ENCODE measurements at places on chromosomes 1 and 21.

GRCh38 chr1:10519016-10519417 is 44.3 kb downstream of the PEX14 start:
- no peak for DNase-seq

DNA sequence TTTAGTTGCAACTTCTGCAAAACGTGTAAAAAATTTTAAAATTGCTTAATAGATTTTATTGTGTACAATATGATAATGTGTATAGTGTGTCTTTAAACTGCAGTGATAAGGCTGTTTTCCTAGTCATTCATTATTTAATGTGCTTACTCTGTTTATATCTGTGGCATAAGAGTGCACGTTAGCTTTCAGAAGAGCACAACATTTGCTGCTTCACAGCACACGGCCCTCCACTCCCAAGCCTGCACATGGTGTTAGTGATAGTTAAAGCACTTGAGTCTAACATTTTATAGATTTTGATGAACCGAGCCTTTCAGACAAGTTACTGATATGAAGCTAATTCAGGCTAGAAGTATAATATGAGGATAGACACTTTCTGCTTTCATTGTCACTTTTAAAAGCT is 120.6 kb downstream of the ADGRL2 start:
- no peak for DNase-seq

GRCh38 chr1:62946511-62946910 is 162.6 kb downstream of the ATG4C start:
- no peak for DNase-seq

GRCh38 chr1:36175137-36176095 is 19.5 kb downstream of the MAP7D1 start:
- no peak for DNase-seq

GRCh38 chr1:30995990-30996612 is 69.4 kb downstream of the PUM1 start:
- DNase-seq, result no peak

DNA sequence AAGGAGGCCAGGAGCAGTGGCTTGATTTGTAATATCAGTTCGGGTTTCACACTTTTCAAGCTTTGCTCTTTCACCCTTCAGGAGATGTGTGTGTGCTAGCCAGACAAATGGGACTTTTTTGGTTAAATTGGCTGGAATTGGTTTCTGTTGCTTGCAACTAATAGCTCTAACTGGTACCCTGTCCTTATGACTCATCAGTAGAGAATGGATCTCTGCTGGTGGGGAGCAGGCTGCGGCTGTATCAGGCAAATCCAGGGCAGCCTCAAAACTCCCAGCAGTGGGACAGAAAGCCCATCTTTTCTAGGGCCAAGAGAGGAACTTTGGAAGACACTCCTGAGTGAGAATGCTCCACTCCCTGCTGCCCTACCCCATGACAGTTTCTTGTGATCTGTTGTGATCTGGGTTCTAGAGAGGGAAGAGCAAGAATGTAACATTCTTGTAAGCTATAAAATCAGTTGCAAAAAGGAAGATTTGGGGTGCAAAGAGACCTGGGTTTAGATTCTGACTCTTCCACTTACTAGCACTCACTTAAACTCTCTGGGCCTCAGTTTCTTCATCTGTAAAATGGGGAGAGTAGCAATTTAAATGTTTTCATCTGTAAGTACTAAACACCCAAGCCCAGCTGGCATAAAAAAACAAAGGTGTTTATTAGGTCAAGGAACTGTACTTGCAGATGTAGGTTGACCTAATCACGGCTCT is 257.0 kb upstream of the TMEM51 start:
- no peak for DNase-seq

DNA sequence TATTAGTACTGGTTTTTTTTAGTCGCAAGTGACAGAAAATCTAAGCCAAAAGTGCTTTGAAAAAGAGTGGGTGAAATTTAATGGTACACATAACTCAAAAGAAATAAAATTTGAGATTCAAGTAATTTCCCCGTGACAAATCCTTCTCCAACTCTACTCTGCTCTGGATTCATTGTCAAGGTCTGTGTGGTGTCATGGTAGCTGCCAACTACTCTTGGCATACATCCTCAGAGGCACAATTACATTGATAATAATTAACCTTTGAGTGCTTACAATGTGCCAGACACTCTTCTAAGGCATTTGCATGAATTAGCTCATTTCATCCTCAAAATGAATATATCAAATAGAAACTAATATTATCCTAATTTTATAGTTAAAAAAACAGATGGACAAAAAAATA is 1153.9 kb upstream of the NCAM2 start:
- no peak for DNase-seq

- DNase-seq, result no peak
Measured at GRCh38 chr1:115450501-115451040, 112.5 kb upstream of the NGF start.

DNA sequence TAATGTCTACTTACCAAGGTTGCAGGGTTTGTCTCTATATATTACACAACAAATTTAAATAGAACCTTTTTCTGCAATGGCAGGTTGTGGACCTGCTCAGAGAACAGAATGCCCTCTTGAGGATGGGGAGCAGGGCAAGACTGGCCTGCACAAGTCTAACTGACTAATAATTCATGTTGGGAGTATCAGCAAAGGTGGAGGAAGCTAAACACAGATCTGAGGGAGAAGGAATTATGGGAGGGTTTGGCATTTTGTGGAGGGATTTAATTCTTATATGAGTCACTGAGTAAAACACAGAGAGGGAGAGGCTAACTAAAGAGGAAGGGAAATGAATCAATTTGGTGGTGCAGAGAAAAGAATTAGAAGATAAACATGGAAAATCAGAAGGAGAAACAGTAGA is 40.0 kb downstream of the CLDN17 start:
- no peak for DNase-seq

DNA sequence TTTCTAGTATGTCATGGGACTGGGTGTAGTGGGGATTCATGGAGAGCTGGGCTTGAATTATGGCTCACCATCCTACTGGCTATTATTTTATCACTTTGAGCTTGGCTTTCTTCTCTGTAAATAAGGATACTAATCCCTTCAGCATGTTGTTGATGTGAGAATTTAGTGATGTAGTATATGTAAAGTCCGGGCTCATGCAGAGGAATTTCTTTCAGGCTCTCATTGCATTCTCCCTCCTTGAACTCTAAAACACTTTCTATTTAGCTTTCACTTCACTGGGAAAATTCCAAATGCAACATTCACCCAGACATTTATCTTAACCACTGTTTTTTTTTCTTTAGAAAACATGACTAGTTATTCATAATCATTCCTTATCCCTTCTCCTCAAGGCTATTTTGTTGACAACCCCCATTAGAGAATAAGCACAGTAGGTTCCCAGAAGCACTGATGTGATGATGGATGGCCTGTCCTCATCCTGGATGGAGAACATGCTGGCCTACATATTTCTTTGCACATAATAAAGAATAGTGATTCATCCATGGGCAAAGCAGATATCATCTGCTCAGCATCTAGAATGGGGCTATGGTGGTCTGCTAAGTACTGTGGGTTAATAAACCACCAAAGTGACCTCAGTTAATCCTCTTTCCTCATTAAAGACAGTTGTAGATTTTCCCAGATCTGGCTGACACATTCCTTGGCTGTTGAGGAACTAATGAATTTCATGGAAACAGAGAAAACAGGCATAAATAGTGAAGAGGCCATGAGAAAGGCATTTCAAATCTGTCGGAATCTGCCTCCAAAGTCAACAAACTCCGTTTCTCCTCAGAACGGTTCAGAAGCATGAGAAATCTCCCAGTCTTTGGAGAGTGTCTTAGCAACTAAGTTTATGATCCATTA is 68.0 kb upstream of the CYP2J2 start:
- no peak for DNase-seq

GRCh38 chr21:35727830-35728229 is 332.5 kb downstream of the SETD4 start:
- no peak for DNase-seq

GRCh38 chr1:9127395-9128165 is 1.3 kb downstream of the GPR157 start:
- DNase-seq, result no peak

DNA sequence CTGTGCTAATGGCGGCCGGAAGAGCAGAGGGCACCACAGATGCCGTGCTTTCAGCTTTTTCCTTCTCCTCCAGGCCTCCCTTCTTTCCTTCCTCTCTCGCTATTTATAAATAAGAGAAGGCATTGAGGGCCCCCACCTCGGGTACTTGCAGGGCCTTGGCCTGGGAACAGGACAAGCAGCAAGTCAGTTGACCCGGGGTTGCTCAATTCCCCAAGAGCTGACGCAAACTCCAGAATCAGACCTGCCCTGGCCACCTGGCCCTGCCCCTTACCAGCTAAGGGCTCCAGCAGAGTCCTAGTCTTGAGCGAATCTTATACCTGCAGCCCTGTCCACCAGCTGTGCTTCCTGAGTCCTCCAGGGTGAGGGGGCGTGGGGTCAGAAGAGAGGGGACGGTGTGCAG is 13.5 kb downstream of the TNFRSF1B start:
- no peak for DNase-seq

DNA sequence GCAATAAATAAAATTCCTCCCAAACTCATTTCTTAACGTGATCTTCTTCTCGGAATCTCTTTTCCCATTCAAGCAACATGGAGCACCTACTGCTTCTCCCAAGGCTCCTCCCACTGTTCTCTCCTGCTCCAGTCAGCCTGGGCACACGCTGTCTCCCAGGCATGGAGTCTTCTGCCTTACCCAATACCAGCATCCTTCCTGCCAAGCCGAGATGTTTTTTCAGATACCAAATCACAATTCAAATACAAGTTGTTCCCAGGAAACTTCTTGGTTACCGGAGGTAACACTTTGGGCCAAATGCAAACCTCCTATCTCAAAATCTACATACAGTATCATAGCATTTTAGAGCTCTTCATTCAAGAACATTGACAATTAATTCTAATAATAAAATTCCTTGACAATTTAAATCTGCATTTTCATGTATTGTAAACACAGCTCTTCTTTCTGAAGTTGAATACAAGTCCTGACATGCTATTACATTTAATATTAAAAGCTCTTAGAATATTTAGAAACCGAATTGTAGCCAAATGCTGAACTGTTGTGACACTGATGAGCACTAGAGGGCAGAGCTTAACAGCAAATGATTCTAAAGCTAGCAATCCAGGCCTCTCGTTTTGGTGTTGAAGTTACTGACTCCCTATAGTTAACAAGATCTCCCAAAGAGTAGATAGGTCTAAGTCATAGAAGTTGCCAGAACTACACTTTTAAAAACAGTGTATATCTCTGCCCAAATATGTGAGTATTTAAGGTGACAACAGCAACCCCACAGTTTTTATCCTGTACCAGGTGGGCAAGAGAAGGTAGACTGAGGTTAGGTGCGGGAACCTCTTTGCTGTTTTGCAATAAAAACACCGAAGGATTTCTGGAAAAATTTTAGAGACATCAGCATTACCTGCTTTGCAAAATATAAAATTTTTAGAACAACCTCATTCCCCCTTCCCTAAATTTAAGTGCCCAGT is 52.3 kb downstream of the BCAR3 start:
- no peak for DNase-seq

GRCh38 chr1:106406114-106406513 is 650.4 kb upstream of the PRMT6 start:
- DNase-seq, result no peak

- no peak for DNase-seq
Measured at GRCh38 chr21:44931501-44932407, 8.1 kb upstream of the SLX9 start.
